ENCODE measurements at places on chromosomes 1 and 21.

- no peak for DNase-seq
These were observed 40.4 kb downstream of the EIF2B3 start for GRCh38 chr1:44945967-44946366.

DNA sequence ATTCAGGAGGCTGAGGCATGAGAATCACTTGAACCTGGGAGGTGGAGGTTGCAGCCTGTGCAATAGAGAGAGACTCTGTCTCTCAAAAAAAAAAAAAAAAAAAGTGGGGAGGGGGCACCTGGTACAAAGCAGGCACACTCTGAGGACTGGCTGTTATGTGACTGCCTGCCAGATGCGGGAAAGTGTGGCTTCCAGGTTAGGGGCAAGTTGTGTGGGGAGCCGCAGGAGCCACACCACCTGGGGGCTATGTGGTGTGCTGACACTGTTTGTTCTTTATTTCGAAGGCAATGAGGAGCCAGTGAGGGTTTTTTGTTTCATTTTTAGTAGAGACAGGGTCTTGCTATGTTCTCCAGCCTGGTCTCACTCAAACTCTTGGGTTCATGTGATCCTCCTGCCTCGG is 5.7 kb downstream of the THEMIS2 start:
- DNase-seq: no peak

- DNase-seq: no peak
These were observed 63.1 kb downstream of the ELK4 start for GRCh38 chr1:205568469-205569361.

DNA sequence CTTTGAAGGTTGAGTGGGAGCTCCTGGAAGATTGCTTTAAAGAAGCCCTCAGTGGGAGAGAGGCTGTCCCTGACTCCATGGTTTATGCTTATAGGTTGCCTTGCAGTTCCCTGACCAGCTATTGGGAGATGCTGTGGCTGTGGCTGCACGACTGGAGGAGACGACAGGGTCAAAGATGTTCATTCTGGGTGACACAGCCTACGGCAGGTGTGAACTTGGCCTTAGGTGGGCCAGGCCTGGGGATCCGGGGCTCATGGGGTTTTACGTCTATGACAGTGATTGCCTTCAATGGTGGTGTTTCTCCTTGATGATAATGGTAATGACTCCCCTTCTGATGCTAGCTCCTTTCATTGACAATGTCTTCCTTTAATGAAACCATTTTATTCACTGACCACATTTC is 692 bp downstream of the DPH2 start:
- no peak for DNase-seq

GRCh38 chr1:150576367-150576711 is 3.1 kb downstream of the MCL1 start:
- DNase-seq: no peak

- no peak for DNase-seq
These were observed 14.3 kb upstream of the LRRC53 start for GRCh38 chr1:74526708-74527107.

GRCh38 chr1:43565600-43566360 is 35.1 kb downstream of the PTPRF start:
- DNase-seq: no peak

DNA sequence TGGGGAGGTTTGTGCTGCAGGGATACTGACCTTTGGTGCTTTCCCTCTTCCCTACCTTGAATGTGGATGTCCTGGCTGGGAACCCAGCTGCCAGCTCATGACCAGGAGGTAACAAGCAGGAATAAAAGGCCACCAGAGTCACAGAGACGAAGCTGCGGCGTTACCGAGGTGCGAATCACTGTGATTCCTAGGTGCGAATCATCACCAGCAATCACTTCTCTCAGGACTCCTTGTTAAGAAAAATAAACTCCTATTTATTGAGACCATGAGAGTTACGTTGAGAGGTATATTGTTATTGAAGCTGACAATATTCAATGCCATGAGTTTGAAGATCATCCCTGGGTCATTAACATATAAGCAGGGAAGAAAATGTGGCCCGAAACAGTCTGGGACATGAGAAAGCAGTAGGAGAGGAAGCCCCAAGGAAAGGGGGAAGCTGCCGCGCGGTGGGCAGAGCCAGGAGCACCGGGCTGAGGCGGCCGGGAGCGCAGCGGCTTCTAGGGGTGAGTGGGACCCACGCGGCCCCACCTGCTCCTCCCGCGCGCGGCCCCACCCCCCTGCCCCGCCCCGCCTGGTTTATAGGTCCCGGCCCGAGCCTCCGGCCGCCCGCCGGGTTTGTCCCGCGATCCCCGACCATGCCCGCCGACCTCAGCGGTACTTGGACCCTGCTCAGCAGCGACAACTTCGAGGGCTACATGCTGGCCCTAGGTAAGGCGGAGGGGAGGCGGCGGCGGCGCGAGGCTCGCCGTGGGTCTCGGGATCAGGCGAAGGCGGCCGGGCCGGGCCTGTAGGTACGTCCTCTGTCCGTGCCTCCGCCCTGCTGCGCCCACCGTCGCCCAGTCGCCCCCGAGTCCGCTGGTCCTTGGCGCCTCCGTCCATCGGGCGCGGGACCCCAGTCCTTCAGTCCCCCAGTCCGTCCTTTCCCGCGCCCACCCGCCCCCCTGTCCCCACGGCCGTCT is at the start of gene RBP7:
Gene RBP7 (plus strand): TSS at position 605 of the 959 bp plus-strand sequence. CDS start 31 bp downstream, at position 636.
- DNase-seq: no peak

GRCh38 chr1:60010690-60011089 is 62.9 kb downstream of the C1orf87 start:
- DNase-seq: no peak
